Chondrocyte (in vitro differentiated cells): ENCODE measurements at places on chromosomes 1 and 21.

DNA sequence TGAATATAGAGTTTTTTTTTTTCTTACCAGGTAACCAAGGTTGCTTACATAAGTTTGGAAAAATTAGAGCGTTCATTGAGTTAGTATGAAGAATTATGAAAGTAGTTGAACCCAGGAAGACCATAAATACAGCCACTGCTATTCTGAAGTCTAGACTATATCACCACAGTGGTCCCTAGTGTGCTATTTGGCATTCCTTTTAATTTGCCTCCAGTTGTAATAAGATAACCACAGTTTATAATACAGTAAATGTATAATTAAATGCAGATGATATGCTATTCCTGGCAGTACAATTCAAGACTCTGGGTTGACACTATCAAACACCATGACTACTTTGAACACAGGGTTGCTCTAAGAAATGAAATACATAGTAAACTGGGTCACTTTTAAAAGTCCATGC lies 270.5 kb downstream of the BRINP2 start:
- no peak for DNase-seq

- DNase-seq: no peak
Measured at GRCh38 chr1:168939110-168939946, 167.2 kb upstream of the ATP1B1 start.

- DNase-seq: no peak
Measured at GRCh38 chr1:200372885-200373181, 37.0 kb downstream of the ZNF281 start.

GRCh38 chr1:94715321-94715720 lies 104.8 kb upstream of the SLC44A3 start:
- no peak for DNase-seq
